Activated T-helper 2 cell treated with anti-CD3 and anti-CD28 coated beads, Interferon-gamma antibody, Interleukin-2, Interleukin-4, amounts not matched to agents 10 μg/mL and 5 μg/mL and 100 μg/mL, durations not matched to agents 14 hours and 24 hours and 36 hours (primary cell): ENCODE measurements at places on chromosomes 5 and 9.
A peak's percentile ranks its signal among the peaks of the same experiment; 100 is the strongest.

GRCh38 chr5:162512935-162513565 is 445.5 kb downstream of the GABRG2 start:
- DNase-seq: no peak

GRCh38 chr9:129987047-129987446 is 55.9 kb downstream of the FNBP1 start:
- no peak for DNase-seq

DNA sequence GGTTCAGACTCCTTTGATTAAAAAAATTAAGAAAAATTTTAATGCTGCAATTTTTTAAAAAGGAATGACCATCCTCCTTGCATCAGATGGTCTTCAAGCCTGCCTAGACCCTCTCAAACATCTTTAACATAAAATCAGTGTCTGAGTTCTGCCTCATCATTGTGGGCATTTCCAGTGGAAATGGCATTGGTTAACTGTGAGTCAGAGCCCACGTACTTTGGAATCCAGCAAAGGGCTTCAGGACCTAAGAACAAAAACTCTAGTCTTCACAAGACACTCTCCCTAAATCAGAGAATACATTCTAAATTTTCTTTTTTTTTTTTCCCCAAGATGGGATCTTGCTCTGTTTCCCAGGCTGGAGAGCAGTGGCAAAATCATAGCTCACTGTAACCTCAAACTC is 9.4 kb upstream of the C5orf15 start:
- no peak for DNase-seq

DNA sequence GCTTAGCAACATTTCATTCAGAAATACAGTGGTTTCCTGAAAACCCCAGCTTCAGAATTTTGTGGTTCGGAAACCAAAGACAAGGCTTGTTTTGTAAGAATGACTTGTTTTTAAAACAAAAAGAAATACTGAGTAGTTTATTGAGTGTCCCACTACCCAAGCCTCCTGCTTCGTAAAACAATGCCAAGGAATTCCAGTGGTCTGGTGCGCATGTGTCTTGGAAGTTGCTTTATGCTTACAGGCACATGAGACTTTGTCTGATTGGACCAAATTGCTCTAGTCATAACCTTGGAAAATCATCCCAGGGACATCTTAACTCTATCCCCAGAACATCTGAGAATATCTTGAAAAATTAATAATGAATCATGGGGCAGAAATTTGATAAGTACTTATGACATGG is 77.1 kb upstream of the FST start:
- DNase-seq: no peak

- no peak for DNase-seq
Measured at GRCh38 chr5:98217138-98217537, 556.3 kb upstream of the RGMB start.

- no peak for DNase-seq
Measured at GRCh38 chr9:117029341-117029740, 342.2 kb downstream of the TRIM32 start.

GRCh38 chr5:96590796-96591195 is 71.4 kb upstream of the CAST start:
- DNase-seq: no peak

GRCh38 chr5:10479154-10479721 is 37.6 kb downstream of the ROPN1L start:
- DNase-seq: no peak

DNA sequence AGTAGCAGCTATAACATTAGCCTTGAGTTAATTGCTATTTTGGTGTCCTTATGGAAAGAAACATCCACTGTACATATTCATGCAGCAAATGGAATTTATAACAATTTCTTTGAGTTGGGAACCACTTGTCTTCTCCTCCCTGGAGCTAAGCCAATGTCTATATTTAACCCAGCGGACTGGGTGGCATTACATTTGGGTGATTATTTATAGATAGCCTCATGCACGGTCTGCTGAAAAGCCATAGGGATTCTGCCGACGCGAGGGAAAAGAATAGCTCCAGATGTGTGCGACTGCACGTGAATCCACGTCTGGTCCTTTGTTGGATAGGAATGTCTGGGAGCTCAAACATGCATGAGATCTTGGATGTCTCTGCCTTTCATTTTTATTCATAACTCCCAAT is 157.5 kb upstream of the BRINP1 start:
- no peak for DNase-seq

- no peak for DNase-seq
Measured at GRCh38 chr5:101686536-101687157, 609.4 kb downstream of the SLCO4C1 start.

DNA sequence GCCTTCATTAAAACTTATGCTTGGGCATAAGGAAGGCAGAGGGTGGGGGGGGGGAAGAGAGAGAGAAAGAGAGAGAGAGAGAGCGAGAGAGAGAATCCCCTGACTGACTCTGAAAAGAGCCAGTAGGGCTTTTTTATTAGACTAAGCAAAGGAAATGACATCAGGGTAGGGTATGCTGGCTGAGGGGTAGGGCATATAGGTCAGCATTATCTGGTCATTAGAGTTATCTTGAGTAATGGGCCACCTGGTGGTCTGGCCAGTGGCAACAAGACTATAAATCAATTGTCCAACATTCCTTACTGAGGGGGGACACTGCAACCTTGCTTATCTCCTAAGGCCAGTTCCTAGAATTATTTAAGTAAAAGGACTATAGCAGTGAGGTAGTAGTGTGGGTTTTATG is 67.2 kb downstream of the TSSK1B start:
- no peak for DNase-seq

DNA sequence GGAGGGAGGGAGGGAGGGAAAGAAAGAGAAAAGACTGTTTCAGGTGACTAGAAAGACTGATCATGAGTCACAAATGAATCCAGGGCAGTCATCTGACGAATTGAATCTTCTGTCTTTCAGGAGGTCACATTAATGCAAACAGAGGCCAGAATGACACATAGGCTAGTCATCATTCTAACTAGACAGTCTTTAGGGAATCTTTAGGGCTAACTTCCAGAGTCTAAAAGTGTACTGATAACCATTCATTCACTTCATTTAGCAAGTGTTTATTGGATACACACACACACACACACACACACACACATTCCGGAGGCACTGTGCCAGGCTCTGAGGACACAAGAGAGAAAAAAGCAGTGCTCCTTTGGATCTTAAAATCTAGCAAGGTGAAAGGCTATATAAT is 156.7 kb downstream of the EBF1 start:
- DNase-seq: no peak

DNA sequence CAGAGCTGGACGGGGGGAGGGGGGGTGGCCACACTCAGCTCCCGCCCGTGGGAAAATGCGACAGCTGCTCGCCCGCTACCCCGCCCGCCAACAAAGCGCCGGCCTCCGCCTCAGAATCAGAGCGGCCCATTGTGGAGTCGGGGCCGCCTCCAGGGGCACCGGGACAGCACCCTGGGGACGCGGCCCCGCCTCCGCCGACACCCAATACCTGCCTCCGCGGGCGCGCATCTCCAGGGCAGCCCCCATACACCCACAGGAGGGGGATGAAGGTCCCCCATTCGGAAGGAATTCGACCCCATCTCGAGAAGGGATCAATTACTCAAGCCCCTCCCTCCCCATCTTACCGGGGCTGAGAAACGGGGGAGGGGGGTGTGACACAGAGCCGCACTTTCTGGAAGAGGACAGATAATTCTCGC is 1.3 kb downstream of the NOTCH1 start:
- DNase-seq: peak; percentile 43

GRCh38 chr9:21967169-21967568 is 27.0 kb downstream of the CDKN2A start:
- no peak for DNase-seq

GRCh38 chr5:170491479-170491878 is 12.3 kb upstream of the KCNIP1 start:
- no peak for DNase-seq

DNA sequence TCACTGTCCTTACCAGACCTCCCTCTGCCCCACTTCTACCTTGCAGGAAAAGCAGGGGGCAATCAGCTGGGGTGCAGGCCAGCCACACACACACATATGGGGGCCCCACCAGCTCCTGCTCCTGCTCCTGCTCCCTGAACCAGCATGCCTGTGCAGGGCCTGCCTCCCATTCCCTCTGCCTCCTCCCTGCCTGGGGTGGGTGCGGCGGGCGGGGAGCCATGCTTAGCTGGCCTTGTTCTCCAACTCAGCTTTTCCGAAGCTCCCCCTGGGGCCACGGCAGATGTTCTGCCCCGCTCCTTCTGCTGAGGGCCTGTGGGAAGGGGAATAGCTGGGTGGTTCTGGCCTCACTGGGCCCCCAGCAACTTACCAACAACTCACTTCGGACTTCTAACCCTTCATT is 89.8 kb downstream of the ZNF354C start:
- DNase-seq: no peak

DNA sequence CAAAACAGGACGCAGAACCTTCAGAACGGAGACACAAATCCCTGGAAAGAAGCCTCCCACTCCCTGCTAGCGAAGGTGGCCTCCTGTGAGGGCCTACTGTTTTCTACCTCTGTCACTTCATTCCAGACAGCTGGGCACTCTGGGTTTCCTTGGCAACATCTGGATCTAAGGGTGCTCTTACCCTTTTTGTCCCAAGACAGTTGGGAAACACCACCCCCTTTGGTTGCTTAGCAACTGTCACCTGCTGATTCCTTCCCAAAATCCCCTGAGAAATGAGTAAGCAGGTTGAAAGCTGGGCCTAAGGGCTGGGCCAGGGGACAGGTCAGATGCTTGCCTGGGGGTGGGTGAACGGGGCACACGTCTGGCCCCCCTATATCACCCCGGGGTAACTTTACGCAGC is 29.4 kb downstream of the NANS start:
- DNase-seq: no peak

DNA sequence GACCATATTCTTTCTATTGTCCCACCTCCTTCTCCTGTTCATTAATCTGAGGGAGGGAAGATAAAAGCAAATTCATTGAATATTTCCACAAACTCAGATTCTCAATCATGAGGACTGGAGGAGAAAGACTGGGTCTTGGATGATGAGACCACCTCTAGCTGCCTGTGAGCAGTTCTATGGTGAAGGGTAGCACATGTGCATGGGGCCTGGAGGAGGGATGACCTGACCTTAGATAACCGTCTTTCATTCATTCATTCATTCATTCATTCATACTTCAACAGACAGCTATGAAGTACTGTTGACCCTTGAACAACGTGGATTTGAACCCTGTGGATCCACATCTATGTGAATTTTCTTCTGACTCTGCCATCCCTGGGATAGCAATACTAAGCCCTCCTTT is 68.4 kb downstream of the MED10 start:
- DNase-seq: no peak

- no peak for DNase-seq
Measured at GRCh38 chr9:114680259-114681001, 1.6 kb downstream of the TEX48 start.

- DNase-seq: no peak
Measured at GRCh38 chr9:137027369-137028262, at the start of gene ABCA2. ABCA2 (minus strand) TSS chr9:137028237; CDS start chr9:137028140, 97 bp downstream.

- no peak for DNase-seq
Measured at GRCh38 chr5:65803699-65804391, 81.8 kb downstream of the NLN start.

GRCh38 chr9:87656485-87656884 is 69.4 kb upstream of the CTSL start:
- no peak for DNase-seq

- no peak for DNase-seq
Measured at GRCh38 chr5:171462136-171462927, 42.9 kb downstream of the FGF18 start.

GRCh38 chr9:20351715-20352114 is 270.6 kb downstream of the MLLT3 start:
- DNase-seq: no peak

GRCh38 chr5:152072091-152072490 is 147.4 kb upstream of the GLRA1 start:
- no peak for DNase-seq

DNA sequence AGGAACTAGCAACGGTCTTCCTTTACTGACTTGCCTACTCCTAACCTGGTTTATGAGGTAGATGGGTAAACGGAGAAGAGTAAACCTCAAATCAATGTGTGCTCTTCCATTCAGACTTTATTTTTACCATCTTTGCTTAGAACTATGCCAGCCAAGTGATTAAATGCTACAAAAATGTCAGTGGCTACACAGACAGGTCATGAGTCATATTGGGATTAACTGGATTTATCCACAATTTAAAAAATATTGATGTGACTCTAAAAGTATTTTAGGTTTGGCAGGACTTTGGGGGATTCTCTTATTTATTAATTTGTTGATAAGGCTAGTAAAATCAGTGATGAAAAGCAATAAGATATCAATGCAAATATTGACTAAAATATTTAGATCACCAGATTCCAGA is 275.0 kb downstream of the PLK2 start:
- no peak for DNase-seq

- no peak for DNase-seq
Measured at GRCh38 chr5:178462076-178462475, 128.1 kb downstream of the COL23A1 start.

DNA sequence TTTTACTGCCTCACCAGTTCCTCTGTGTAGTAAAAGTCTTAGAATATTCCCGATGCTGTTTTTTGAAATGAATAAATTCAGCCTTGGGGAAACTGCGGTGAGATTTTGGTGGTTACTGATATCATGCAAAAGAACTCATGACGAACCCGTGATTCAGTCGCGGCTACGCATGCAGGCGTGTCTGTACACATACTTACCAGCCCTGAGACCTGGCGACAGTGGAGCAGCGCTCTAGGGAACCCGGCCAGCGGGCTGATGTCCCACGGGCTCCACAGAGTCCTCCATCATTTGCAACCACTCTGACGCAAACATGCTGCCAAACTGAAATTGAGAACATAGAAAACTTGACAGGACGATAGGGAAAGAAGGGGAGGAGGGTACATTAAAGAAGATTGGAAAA is 315.6 kb upstream of the DAB2 start:
- DNase-seq: no peak

GRCh38 chr9:12604164-12604821 is 88.9 kb upstream of the TYRP1 start:
- no peak for DNase-seq

GRCh38 chr5:1468629-1469527 is 23.6 kb upstream of the SLC6A3 start:
- no peak for DNase-seq

DNA sequence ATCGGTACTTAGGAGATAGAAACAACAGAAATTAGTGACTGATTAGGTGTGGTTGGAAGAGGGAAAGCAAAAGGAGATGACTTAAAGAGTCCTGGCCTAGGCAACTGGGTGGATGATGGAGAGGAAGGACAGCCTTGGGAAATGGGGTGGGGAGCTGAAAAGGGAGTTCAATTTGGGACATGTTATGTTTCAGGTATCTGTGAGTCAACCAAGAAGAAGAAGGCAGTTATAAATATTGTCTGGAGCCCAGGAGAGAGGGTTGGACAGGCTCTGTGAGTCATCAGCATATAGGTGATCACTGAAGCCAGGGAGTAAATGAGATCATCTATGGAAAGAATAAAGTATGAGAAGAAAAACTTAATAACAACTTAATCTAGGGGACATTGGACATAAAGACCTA is 357.7 kb downstream of the NPR3 start:
- DNase-seq: no peak

DNA sequence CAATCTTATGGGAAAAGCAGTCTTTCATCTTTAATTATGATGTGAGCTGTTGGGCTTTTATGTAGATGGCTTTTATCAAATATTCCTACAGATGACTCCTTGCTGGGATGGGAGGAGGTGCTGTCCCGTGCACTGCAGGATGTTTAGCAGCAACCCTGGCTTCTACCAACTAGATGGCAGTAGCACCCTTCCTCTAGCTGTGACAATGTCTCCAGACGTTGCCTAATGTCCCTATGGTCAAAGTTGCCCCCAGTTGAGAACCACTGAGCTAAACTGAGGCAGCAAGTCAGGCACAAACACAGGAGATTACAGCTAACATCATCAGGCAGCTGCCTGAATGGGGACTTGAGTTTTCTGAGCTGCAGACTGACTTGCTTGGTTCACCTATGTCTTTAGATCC is 401.9 kb upstream of the PDE4D start:
- DNase-seq: no peak
